ENCODE measurements at places on chromosomes 13 and 19.

DNA sequence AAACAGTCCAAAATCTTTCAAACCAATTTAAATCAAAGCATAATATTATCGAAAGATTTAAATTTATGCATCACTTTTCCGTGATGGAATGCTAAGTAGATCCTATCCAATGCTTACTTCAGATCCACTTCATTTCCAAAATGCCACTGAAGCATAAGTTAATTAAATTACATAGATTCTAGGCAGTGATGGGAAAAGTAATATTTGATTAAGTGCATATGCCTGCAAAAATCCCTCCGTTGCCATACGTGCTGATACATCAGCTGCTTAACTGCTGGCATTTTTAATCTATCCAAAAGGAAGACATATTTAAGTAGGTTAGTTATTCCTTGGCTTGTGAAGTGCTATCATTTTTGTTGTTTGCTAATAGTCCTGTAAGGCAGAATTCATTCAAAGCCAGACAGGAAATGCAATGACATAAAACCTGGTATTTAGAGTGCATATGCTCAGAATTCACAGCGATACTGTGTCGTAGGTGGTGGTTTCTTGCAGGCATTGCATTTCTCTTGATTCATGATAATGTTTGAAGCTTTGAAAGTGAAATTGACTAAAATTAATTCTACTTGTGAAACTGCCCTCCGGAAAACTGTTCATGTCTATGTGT lies 738.3 kb upstream of the GPC6 start:
- DNase-seq = no peak

GRCh38 chr13:90253806-90254205 lies 1093.7 kb upstream of the MIR17HG start:
- no peak for DNase-seq

- DNase-seq = no peak
Measured at GRCh38 chr13:51935326-51936171, 73.8 kb downstream of the CCDC70 start.

DNA sequence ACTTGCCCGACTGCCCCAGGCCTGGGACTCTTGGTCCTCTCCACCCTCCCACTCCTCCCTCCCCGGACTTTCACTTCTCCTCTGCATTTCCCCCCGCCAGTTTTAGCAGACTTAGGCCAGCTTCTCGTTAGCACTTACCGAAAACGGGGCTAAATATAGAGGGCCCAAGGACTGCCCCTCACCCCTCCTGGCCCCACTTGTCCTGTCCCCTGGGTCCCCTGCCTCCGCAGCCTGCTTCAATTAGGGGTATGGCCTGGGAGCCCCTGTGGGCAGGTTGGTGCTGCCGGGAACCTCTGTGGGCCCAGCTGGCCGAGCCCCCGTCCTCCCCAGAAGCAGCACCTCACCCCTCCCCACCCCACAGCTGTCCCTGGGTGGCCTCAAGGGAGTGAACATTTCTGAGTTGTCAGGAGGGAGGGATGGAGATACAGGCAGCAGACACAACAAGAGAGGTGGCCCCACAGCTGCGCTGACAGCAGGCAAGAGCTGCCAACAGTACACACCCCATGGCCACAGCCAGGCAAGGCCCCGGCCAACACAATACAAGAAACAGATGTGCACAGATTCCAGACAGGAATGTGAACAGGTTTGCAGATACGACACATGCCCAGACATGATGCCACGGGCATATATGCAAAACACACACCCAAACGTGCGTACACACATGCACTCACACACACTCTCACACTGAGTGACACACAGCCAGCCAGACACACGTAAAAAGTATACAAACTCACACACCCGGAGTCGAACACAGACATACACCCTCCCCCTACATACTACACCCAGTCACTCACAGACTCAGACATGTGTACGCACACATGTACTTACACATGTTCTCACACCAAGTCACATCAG lies 2.6 kb downstream of the POU2F2 start:
- DNase-seq = peak; percentile 82

- DNase-seq = peak; percentile 99
Measured at GRCh38 chr19:6800991-6801484, 28.5 kb downstream of the VAV1 start.

GRCh38 chr13:40995997-40996396 lies 23.1 kb downstream of the ELF1 start:
- no peak for DNase-seq

DNA sequence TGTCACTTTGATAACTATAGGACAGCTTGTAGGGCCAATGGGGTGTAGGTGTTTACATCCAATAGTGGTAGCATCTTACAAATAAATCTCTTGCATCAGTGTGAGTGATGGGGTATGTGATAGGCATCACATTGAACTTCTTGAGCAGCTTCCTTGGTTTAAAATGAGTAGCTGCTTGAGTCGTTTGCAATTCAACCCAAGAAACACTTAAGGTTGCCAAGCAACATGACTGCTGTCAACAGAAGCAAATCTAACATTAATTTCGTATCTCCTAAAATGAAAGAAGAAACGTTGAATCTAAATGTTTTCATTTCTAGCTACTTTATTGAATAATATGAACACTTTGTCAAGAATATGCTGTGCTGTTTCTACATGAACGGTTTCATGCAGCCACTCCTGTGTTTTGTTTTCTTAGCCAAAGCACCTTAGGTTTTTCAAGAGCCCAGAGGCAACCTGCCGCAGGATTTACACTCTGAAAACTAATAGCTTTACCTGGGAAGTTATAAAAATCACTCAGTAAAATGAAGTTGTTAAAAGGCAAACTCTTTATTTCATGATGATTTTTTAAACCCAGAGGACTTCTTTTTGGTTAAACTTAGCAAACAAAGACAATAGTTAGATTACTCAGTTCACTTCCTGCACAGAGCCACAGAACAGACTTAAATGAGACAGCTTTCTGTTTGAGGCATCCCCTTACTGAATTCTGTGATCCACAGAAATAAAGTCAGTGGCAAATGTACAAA lies 305.2 kb downstream of the MTUS2 start:
- DNase-seq = no peak

GRCh38 chr13:30845297-30846214 lies 60.5 kb upstream of the MEDAG start:
- DNase-seq = no peak

DNA sequence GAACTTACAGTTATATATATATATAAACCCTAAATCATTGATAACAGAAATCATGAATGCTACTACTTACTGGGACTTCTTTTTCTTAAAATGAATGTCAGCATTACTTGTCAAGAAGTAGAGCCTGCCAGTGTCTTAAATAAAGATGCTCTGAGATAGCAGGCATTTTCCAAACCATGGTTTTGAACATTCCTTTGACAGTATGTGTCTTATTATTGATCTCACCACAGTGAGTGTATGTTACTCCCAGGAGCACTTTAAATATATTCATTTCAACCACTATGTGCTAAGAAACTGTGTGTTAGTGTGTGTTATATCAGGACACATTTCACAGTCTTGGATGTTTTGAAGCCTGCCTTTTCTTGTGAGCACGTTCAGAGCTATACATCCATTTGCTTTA lies 28.2 kb downstream of the TNFRSF19 start:
- no peak for DNase-seq

DNA sequence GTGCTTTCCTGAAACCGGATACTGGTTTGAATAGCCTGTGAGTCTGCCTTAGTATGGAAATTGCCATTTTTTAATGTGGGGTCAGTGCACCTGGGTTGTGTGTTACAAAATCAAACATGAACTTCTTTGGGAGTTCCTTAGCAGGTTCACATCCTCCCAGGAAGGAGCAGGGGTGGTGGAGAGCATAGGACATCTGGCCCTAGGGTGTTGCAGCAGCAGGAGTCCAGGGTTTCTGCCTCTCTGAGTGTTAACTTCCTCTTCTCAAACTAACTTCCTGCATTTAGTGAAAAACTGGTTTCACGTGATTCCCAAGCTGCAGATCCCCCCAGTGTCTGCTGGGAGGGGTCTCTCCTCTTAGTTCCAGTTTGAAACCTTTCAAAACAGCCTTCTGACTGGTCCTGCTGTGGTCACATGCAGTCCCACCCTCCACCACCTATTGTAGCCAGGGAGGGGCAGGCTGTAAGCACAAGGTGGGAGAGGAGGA lies 7.2 kb downstream of the RNASEH2B start:
- no peak for DNase-seq

GRCh38 chr13:37340901-37341670 lies 235.6 kb upstream of the CSNK1A1L start:
- DNase-seq = no peak

GRCh38 chr19:54526972-54527371 lies 24.3 kb downstream of the LAIR2 start:
- DNase-seq = no peak

DNA sequence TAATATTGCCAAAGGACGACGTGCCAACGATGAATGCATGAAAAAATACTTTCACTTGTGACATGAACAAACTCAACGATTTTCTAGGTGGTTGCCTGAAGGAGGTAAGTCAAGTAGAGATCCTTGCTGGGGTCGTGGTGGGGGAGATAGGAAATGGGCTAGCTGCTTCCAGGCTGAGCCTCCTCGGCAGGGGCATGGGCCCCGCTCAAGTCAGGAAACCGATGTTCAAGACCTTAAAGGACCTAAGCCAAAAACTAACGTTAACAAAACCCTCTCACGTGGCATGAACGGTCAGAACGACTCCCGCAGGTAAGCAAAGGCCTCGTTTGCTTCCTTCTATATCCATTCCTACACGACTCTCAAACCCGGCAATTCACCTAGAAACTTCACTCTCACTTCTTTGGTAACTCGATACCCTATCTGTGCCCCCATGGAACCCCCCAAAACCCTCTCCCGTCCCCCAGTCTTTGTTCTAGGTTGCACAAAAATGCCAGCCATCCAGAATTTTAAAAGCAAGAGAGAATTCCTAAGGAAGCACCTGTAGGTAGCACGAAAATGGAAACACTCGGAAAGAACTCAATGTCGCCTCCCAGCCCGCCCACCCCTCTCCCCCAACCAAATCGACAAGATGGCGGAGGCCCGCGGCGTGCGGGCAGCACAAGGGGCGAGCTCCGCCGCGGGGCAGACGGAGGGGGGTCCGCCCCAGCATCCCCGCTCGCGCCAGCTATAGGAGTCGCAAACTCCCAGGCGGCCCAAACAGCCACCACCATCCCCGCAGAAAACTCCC lies 13.6 kb downstream of the ACP4 start:
- DNase-seq = no peak

DNA sequence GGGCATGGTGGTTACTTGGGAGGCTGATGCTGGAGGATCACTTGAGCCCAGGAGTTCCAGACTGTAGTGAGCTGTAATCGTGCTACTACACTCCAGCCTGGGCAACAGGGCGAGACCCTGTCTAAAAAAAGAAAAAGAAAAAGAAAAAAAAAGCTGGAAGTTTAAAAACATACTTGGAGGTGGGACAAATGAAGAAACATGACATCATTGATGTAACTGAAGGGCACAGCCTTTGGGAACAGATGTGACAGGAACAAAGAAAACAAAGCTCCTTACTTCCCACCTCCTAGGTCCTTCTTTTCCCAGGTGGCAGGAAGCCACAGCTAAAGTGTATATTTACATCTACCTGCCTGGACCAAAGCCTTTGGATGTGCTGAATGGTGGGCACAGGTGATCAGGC lies 1.9 kb downstream of the PEX11G start:
- no peak for DNase-seq

- DNase-seq = no peak
Measured at GRCh38 chr19:4066682-4067395, at the start of gene ZBTB7A. Gene ZBTB7A (minus strand): TSS chr19:4066899. CDS start chr19:4055232, 11,667 bp downstream.
